ENCODE measurements at places on chromosomes 2 and 18.

DNA sequence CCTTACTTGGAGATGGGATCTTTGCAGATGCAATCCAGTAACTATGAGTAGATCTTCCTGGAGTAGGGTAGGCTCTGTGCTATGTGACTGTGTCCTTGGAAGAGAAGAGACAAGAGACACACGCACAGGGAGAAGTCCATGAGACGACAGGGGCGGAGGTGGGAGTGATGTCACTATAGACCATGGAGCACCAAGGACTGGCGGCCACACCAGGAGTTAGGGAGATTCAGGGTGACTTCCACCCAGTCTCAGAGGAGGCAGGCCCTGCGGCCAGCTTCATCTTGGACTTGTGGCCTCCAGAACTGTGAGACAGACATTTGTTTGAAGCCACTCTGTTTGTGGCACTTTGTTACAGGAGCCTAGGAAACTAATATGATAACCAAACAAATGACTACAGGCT lies 177.8 kb downstream of the INHBB start:
- DNase-seq, result no peak

DNA sequence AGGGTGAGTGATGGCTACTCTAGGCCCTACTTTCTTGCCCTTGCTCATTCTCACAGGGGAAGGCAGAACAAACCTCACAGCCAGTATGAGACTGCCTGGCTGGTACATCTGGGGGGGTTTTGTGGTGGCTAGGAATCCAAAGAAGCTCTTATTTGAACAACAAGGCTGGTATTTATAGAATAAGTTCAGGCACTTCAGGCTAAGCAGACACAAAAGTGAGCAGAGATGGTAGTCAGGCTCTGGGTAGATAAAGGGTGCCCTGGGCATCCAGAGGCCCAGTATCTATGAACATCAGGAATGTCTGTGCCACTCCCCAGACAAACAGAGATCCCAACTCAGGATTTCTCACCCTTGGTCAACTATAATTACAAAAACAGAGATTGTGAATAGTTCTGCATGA lies 57.2 kb upstream of the RTN4 start:
- no peak for DNase-seq

DNA sequence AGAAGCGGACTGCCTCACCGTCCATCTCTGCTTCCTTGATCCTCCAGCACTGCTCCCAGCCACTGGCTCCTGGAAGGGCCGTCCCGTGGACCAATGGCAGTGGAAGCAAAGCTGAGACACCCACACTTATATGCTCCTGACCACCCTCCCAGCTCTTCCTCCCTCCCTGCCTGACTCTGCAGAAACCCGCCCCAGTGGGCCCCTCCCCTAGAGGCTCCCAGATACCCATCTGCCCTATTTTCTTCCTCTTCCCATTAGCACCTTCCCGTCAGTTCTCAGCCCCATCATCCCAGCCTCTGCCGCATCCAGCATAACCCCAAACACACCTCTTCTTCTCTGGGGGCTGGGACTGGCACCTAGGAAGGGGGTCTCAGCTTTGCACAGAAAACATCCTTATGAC lies at the start of gene CLEC4F:
Gene CLEC4F, minus strand, starts transcription at position 101 of the 400 bp plus-strand sequence. Its CDS starts 76 bp downstream, at position 25.
- DNase-seq, result no peak

DNA sequence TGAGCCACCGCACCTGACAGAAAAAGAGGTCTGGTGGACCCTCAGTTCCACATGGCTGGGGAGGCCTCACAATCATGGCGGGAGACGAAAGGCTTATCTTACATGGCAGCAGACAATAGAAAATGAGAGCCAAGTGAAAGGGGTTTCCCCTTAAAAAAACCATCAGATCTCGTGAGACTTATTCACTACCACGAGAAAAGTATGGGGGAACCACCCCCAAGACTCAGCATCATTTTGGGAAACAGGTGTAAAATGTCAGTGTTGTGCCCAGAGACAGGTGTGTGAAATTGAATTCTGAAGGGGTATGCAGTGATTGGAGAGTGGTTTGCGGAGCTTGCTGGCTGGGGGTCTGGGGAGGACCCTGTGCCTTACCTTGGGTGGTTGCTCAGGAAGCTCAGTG lies 4.6 kb upstream of the D2HGDH start:
- DNase-seq, result no peak

DNA sequence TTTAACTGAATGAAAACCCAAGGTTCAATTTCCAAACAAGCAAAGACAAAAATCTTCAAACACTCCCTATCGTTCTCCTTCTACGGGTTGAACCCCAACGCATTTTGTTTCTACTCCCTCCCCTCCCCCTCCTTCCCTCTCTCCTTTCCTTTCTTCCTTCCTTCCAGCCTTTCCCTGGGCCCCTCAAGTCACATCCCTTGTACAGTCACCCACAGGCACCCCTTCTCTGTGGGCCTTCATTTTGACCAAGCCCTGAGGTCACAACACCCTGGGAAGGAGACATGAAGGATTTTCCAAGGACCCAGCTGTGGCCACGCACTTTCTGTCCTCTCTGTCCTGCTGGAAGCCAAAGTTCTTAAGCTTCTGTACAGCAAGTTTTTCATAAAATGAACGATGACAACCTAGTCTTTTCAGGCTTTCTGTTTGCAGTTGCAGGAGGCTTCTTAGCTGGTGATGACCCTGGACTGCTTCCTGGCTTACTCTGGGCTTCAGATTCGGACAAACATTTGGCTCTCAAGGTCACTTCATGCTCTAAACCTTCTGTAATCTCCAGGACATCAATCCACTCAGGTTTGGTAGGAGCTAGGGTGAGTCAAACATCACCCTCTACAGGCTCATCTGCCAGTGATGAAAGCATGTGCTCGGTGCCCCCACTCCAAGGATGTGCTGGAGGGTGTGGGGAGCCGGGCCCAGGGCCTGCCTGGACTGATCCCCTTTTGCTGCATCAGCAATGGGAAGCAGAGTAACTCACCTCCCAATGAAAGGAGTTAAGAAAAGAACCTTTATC lies 25.5 kb downstream of the TMEM247 start:
- no peak for DNase-seq

DNA sequence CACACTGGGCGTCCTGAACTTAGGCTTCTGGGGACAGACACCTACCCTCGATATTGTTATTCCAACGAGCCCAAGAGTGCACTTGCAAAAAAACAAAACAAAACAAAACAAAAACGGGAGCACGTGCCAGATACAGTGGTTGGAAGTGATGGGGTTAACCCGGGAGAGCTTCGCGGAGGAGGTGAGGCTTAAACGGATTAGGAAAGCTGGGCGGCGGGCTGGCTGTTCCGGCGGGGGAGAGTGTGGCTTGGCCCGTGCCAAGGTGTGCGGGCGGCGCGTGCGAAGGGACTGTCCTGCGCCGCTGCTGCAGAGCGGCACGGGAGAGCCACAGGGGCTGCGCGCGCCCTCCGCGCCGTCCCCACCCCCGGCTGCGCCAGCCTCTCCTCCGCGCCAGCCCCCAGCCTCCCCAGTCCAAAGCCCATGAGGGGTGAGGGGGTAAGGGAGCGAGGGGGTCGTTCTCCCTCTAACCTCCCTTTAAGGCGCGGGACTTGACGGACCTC lies 1.5 kb upstream of the SLC30A3 start:
- DNase-seq, result peak; percentile 36

DNA sequence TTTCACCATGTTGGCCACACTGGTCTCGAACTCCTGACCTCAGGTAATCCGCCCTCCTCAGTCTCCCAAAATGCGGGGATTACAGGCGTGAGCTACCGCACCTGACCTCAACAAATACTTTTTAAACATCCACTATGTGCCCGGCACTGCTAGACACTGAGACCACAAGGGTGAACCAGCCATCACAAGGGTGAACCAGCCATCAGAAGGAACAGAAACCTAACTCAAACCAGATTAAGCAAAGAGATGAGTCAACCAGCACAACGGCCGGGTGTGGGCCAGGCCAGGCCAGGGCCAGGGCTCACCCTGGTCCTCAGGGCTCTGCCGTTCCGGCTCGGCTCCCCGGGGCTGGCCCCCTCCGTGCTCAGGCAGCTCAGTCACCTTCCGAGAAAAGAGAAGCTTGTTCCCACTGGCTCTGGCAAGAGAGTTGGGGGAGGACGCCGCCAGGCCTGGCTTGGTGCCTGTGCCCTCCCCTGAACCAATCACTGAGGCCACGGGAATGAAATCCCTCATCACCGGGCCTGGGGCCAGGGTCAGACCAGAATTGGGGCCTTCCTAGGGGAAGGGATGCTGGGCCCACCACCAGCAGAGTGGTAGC lies 4.4 kb downstream of the TEX44 start:
- DNase-seq, result no peak

DNA sequence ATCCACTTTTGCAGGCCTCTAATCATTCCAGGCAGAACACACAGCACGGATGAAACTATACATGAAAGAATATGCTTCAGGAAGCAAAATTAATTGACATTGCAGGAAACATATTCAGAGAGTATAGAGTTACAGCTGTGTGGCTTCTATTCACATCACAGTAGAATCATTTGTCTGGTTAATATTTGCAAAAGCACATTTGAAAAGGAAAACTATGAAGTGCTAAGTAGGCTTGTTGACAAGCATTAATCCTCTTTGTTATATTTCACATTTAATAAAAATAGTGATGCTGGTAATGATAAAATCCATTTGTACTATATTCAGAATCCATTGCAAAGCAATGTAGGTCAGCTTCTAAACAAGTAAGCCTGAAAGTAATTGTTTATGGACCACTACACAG lies 32.2 kb upstream of the PIK3C3 start:
- DNase-seq, result no peak

DNA sequence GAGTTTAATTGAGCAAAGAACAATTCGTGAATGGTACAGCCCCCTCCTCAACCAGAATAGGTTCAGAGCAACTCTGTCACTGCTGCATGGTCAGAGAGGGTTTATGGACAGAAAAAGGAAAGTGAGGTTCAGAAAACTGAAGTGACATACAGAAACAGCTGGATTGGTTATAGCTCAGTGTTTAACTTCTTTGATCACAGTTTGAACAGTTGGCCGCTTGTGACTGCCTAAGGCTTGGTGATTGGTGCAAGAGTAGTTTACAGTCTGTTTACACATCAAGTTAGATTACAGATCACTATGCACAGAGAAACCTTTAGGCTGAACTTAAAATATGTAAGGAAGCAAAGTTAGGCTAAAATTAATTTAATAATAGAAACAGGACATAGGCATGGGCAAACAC lies 459.2 kb downstream of the KCNJ3 start:
- no peak for DNase-seq

DNA sequence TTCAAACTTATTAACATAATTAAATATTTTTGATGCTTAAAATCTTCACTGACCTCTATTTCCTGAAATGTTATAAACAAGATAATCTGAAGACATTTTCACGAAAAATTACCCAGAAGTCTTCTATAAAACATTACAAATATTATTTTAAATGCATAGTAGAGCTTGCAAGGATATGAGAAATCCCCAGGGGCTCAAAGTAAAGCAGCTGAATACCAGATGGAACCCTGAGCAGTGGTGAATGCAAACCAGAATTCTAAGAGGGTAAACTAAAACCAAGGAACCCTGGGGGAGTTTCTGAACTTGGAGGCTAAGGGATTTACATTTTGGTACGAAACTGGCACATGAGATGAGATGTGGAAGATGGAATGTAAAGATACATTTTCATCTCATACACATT lies 83.6 kb downstream of the FSHR start:
- DNase-seq, result no peak

- DNase-seq, result no peak
Measured at GRCh38 chr18:31498574-31499524, 872 bp downstream of the DSG2 start.

DNA sequence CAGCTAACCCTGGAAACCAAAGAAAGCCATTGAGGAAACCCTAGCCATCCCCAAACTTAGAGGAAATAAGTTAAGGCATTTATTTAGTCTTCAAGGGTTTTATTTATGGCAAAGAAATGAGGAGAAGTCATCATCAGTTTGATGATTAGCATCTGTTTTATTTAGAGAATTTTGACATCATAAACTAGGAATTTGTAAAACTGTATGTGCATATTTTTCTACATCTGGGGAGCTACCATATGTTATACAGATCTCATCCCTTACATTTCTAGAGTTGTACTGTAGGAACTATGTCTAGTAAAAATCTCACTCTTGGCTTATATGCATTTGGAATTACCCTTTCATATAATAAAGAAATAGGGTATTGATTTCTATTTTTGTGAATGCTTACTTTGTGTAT lies 48.7 kb downstream of the FMNL2 start:
- DNase-seq, result no peak

- DNase-seq, result no peak
Measured at GRCh38 chr2:145324748-145325147, 804.8 kb upstream of the ZEB2 start.

DNA sequence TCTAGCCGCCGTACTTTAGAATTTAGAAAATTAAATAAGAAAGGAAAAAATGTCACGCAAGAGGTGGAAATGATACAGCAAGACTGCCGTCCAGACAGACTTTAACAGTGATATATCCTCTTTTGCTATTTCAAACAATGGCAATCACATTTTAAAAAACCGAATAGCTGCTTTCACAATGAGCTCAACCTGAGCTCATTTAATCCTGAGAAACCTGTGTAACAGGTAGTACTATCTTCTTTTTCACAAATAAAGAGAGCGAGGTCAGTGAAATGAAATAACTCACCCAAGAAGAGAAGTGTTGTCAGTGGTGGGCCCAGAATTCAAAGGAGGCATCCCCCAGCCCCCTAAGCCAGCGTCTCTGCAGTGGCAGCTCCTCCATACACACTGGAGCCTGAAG lies 60.7 kb upstream of the DAPL1 start:
- DNase-seq, result no peak

DNA sequence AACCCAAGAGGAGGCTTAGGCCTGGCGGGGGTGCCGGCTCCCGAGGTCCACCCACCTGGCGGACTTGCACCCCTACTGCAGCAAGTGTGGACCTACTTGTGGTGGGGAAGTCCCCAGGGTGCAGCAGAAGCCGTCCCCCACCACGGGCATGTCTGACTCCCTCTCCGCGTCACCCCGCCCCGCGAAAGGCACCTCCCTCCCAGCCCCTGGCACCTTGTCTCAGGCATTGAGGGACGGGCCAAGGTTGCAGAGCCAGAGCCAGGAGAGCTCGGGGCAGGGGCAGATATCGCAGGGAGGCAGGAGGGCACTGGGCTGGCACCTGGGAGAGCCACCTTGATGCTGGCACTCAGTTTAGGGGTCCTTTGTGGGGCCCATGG lies 19.0 kb downstream of the CROCC2 start:
- DNase-seq, result peak; percentile 9

GRCh38 chr2:115874427-115874826 lies 1432.0 kb downstream of the DPP10 start:
- no peak for DNase-seq

GRCh38 chr18:70982292-70982691 lies 693.4 kb downstream of the SOCS6 start:
- DNase-seq, result no peak

- peak; percentile 48 for DNase-seq
Measured at GRCh38 chr2:10375570-10376281, 72.4 kb downstream of the ODC1 start.

GRCh38 chr18:56003009-56003719 lies 415.2 kb upstream of the TCF4 start:
- no peak for DNase-seq
